ENCODE measurements at places on chromosomes 16 and 17. TPM values are rescaled to one million over a fixed set of nuclear protein-coding genes. Genes with fewer than 3 reads are reported as not detected.

TEX19 gene
- total RNA-seq, result not detected

GRCh38 chr16:77840673-77841501, 52.5 kb downstream of the VAT1L start:
- H3K4me3 ChIP-seq, result no peak overlapping the region
- no peaks in the 10 kb centered on the region for H3K36me3 ChIP-seq
- no peak overlapping the region for H3K27ac ChIP-seq
- H3K27me3 ChIP-seq, result peaks cover 4% of the 10 kb centered on the region
- H3K4me1 ChIP-seq, result no peaks in the 10 kb centered on the region

- H3K4me3 ChIP-seq, result no peak overlapping the region
- peaks cover 4% of the 10 kb centered on the region for H3K4me1 ChIP-seq
- DNase-seq, result no peak
- no peaks in the 10 kb centered on the region for H3K27me3 ChIP-seq
- H3K27ac ChIP-seq, result peak overlapping the region; percentile 1
- peaks cover 23% of the 10 kb centered on the region for H3K36me3 ChIP-seq
These were observed 44.2 kb downstream of the ZZEF1 start for GRCh38 chr17:4098521-4099209.

GRCh38 chr16:88651276-88651988, 579 bp upstream of the CYBA start:
- H3K27me3 ChIP-seq, result no peaks in the 10 kb centered on the region
- H3K4me3 ChIP-seq, result peak overlapping the region; percentile 91
- peaks cover 9% of the 10 kb centered on the region for H3K4me1 ChIP-seq
- peak; percentile 80 for DNase-seq
- peak overlapping the region; percentile 96 for H3K27ac ChIP-seq

- peak overlapping the region; percentile 81 for H3K27ac ChIP-seq
- peaks cover 23% of the 10 kb centered on the region for H3K4me1 ChIP-seq
- H3K4me3 ChIP-seq, result peak overlapping the region; percentile 71
- H3K36me3 ChIP-seq, result no peaks in the 10 kb centered on the region
- peaks cover 12% of the 10 kb centered on the region for H3K27me3 ChIP-seq
These were observed 2.3 kb upstream of the SLC16A11 start for GRCh38 chr17:7046127-7046724.

GRCh38 chr17:58006560-58006923, 504 bp downstream of the SRSF1 start:
- H3K27ac ChIP-seq, result peak overlapping the region; percentile 99
- peaks cover 46% of the 10 kb centered on the region for H3K4me1 ChIP-seq
- peak; percentile 66 for DNase-seq

DNA sequence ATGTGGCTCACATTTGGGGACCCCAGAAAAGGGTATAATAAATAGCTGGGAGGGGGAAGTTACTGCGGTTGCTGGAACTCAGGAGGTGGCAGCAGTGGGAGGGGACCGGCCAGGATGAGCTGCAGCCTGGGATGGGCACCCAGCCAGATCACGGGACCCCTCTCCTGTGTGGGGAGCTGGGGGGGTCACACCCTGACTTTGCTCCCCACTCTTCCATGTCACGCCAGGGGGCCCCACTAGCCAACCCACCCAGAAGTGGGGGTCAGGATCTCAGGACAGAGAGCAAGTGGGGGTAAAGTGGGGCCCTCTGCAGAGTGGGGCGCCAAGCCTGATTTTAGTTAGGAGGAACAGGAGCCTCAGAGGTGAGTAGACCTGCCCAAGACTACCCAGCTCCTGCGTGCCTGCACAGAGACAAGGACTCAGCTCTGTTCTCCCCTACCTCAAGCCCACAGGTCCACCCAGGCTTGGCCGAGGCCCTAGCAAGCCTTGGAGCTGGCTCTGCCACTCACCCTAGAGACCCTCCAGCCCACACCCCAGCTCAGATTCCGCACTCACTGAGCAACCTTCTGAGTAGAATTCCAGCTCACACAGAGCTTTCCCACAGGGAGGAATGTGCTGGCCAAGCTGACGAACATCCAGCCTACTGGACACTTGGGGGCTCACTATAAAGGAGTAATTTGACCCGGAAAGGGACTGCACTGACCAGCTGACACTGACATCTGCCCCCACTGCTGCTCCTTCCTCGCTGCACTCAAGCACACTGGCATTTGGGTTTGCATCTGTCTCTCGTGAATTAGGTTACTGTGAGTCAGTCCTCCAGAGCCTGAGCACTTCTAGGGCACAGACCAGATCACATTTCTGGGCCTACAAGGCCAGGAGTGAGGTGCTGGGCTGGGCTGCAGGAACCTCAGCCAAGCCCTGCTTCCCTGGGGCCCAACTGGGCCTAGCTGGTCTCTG, 310.1 kb downstream of the C16orf95 start:
- no peaks in the 10 kb centered on the region for H3K4me1 ChIP-seq
- no peak overlapping the region for H3K4me3 ChIP-seq
- H3K27ac ChIP-seq, result no peak overlapping the region
